T-helper 2 cell treated with Interferon-gamma antibody and Interleukin-4, amounts not matched to agents 5 μg/mL and 100 μg/mL, for 36 hours (primary cell): ENCODE measurements at places on chromosomes 16 and 17.

DNA sequence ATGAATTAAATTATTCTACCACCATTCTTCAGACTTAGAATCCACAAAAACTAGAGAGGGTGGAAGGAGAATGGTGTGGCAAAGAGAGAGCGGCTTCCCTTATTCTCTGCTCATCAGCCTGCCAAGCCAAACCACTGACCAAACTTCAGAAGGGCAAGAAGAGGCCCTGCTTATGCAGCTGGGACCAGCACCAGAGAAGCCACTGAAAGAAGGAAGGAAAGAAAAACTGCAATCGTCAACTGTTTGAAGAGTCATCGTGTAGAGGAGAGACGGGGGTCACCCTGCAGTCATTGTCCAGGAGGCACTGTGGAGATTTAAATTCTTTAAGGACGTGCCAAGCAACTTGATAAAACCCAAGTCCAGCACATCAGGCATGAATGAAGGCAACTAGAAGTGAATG, 15.6 kb downstream of the PMP22 start:
- DNase-seq, result no peak

- no peak for DNase-seq
These were observed 212.2 kb upstream of the CDH11 start for GRCh38 chr16:65334081-65334480.

DNA sequence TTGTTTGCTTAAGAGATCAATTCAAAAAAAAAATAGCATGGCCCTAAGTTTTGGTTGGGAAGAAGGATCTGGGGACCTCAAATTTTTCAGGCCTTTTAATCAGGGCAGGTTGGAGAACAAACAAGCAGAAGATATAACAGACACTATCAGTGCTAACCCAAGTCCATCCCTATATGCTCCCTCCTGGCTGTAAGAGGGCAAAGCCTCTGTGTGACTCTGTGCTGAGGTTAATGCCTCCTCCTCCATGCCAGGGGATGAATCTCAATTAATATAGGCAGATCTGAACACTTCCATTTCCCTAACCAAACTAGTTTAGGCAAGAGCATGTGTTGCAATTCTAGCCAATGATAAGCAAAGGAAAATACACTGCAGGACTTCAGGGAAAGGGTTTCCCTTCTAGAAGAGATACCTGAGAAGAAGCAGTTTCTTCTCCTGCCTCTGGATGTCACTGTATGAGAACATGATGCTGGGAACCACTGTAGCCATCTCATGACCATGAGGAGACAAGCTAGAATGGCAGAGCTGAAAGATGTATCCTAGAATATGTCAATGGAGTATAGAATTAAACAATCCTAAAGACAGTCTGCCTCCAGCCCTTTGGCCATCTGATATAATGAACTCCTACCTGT, 76.0 kb downstream of the CHD9NB start:
- no peak for DNase-seq

GRCh38 chr16:58499615-58500351, at the start of gene NDRG4:
NDRG4 (plus strand) TSS chr16:58500143; CDS start chr16:58500249, 106 bp downstream.
- peak; percentile 26 for DNase-seq

DNA sequence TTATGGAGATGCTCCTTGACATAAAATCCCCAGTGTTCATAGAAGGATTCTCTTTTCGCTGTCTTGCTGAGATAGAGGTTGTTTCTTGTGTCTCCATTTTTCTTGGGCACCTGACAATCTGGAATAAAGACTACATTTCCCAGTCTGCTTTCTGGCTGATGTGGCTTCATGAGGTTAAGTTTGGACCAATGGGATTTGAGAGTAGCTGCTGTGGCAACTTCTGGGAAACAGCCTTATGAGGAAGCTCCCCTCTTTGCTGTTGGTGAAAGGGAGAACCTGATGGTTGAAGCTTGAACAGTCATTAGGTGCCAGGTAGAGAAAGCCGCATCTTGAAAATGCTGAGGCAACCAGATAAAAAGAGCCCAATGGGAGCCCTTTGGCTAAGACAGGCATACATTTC, 24.4 kb downstream of the HS3ST4 start:
- no peak for DNase-seq

DNA sequence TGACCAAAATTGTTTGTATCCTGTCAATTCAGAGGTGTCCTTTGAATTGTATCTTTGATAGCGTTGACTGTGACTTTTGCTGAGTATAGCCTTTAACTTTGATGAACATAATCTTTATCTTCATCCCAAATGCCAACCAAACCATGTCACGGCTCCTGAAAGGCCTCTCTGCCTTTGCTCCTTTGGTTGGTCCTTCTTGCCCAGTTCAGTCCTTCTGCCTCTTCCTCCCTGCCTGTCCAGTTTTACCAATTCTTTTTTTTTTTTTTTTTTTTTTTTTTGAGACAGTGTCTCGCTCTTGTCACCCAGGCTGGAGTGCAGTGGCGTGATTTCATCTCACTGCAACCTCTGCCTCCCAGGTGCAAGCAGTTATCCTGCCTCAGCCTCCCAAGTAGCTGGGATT, 12.9 kb upstream of the VPS4A start:
- no peak for DNase-seq

DNA sequence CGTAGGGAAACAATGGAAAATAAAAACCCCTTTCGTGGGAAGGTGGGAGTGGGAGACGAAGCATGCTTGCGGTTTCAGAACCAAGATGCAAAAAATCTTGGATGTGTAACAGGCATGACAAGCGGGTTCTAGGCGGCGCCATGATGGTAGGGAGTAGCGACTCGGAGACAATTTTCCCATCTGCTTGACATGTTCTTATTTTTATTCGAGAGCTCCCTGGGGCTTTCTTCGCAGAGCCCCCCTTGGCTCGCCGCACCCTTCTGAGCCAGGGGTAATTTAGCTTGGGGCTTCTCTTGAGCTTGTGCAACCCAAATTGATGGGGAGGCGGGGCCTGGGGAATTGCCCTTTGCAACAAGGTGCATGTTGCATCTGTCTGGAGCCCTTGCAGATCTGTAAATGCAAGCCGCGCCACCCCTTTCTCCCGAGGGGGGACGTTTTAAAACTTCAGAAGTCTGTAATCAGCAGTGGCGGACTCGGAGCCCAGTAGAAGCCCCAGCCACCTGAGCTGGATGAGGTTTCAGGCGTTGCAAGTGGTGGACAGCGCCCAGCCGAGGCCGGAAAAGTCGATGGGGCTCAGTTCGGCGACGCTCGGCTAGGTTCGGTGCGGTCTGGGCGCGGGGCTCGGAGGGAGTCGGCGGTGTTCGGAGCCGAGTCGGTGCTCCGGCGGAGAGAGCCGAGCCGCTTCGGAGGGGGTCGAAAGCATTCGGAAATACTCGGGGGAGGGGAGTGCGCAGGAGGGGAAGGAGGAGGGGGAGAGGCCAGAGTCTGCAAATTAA, 2.9 kb downstream of the GNAO1 start:
- peak; percentile 59 for DNase-seq

DNA sequence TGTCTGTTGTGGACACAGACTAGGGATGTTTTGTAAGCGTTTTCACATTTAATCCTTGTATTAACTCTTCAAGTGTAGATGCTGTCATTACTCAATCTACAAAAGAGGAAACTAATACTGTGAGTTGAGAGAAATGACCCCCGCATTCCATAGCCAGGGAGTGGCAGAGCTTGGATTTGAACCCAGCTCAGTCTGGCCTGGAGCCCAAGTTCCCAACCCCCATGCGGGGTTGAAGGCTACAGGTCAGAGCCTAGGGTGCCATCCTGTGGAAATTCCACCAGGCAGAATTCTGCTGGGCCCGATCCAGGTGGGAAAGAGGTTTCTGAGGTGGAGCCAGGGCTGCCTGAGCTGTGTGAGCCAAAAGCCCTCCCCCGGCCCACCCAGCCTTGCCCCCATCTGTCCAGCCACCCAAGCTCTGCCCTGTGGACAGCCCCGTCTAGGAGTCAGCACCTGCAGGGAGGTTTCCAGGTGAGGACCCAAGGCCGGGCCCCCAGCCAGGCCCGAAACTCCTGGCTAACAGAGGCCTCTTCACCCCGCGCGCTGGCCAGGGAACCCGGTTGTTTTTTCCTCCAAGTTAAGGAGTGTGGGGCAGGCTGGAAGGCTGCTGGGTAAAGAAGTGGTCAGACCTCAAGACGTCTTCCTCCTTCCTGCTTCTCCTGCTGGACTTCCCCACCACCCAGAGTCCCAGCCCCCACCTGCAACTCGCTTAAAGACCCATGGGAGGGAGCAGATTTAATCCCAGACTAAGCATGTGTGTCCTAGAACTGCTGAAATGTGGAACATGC, 5.7 kb downstream of the MMP15 start:
- no peak for DNase-seq

GRCh38 chr16:14365200-14365851, 264.7 kb downstream of the PARN start:
- DNase-seq, result no peak

DNA sequence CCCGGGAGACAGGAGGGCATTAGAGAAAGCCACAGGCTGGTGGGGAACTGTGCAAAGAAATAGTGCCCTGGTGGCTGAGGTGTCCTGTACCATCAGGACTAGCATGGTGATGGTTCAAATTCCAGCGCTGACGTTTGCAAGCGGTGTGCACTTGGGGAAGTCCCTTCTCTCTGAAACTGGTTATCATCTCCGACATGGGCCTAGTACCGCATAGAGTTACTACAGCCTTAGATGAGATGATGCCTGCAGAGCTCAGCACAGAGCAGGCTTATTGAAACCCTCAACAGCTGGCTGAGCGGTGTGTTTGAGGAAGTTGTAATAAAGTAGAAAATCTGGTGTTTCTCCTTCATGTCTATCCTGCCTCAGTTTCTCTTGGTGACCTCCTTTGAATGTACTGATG, 136.7 kb upstream of the WSCD1 start:
- DNase-seq, result no peak

DNA sequence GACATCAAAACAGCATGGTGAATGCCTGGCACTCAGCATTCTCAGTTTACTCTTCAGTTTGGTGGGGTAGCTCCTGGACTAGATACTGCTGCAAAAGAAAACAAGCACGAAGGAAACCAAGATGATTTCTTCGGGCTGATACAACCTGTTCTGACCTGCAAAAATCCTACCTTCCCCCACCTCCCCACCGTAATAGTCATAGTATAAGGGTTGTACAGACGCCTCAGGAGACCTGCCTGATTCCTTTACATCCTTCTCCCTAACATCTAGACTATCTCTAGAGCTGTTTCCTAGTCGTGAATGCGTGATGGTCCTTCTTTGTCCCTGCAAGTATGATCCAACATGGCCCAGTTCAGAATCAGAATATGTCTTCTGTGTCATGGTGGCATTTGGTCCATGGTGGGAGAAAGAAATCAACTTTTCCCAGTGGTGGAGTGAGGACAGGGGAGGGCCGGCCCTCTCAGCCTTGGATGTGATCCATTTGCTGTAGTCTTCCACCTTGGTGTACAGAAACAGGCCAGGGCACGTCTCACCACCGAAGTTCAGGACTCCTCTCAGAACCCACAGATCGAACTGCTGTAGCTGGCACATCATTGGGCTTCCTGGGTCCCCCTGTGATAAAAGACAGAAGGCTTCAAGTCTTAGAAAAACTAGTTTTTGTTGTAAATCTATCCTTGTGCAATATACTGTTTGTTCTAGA, 14.5 kb downstream of the PRSS54 start:
- DNase-seq, result no peak

GRCh38 chr17:50689251-50689650, 18.5 kb downstream of the ANKRD40 start:
- no peak for DNase-seq

DNA sequence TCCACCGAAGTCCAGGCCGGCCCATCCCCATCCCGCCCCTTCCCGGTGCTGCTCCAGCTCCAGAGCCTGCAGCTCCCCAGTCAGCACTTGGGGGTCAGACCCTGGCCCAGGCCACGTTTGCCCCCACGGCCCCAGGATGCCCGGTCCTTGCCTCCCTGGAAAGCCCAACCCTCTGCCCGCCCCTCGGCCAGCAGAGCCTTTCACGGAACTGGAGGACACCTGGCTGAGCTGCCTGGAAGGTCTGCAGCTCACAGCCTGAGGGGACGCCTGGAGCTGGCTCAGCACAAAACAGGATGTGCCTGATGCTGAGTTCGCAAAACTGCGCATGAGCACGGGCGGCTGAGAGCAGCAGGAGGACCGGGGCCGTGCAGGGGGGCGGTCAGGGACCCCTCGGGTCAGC, 29.7 kb upstream of the SSTR5 start:
- DNase-seq, result no peak
